ENCODE measurements at places on chromosomes 2 and 18.
A peak's percentile ranks its signal among the peaks of the same experiment; 100 is the strongest.

DNA sequence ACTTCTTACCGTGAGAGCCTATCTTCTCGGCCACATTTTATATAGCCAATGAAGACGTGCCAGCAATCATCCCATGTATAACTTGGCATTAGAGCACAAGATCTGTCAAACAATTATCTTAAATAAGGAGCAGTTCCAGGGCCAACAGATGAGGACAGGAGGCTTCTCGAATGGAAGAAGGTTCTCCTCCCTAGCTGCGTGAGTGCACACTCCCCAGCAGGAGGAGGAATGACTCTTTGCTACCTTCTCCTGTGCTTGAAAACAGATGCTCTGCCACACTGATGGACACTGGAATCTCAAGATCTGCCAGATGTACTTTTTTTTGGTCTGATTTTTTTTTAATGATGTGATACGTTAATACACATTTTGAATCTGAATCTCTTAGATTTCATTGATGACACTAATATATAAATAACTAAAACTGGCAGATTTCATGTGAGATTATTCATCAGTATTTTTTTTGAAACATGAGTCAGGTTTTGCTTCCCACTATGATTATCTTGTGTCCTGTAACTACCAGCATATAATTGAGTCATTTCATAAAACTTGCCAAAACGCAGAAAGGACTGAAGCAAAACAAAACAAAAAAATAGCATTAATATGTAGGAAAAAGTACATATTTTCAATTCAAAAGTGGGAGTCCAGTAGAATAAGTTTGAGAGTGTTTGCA lies 626 bp upstream of the VIT start:
- DNase-seq, result no peak

GRCh38 chr18:9405130-9405529 lies 70.2 kb upstream of the RALBP1 start:
- DNase-seq, result no peak

DNA sequence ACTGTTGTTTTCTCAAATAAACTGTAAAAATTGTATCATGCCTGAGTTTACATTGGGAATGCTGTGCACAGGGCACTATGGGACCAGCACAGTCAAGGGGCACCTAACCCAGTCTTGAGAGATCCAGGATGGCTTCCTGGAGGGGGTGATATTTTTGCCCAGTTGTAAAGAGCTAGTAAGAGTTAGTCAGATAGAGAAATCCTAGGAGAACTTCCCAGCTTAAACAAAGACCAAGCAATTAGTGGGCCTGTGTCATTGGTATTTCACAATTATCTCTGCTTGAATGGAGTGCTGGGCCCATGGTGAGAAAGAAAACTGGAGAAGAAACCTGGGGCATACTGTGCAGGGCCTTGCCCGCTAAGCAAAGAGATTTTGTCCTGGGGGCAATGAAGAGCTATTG lies 12.2 kb downstream of the XDH start:
- no peak for DNase-seq

- no peak for DNase-seq
These were observed 241.5 kb downstream of the SATB2 start for GRCh38 chr2:199216253-199216652.

- DNase-seq, result no peak
These were observed 495.1 kb upstream of the MYT1L start for GRCh38 chr2:2826209-2826551.

GRCh38 chr18:63646936-63647335 lies 2.9 kb upstream of the SERPINB4 start:
- DNase-seq, result no peak

- DNase-seq, result no peak
These were observed 37.2 kb downstream of the KYNU start for GRCh38 chr2:142914507-142915313.

DNA sequence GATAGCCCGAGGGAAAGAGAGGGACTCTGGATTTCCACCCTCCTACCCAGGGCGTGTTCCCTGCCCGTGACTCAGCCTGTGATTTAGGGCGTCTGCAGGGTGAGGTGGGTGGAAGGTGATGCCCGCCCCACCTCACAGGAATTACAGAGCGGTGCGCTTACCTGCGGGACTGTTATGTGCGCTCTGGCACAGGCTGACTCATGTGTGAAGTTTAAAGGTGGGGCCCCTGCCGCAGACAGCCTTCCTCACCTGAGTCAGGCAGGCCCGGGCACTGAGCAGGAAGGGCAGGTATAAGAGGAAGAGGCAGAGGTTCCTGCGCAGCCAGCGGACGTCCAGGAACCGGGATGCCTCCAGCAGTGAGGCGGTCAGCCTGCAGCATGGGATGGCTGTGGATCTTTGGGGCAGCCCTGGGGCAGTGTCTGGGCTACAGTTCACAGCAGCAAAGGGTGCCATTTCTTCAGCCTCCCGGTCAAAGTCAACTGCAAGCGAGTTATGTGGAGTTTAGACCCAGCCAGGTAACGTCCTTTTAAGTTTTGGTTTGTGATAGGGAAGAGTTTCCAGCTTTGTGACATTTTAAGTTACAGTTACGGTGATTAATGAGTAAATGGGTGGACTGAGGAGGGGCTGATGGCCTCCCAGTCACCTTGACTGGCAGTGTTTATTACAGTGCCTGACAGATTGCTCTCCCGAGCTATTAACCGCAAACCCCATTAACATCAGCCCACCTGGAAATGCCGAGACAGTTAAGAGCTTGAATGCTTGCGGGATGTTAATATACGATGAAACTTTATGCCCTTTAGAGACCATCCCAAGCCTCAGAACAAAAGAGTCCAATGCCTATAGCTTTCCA lies 141.6 kb upstream of the TTC39C start:
- DNase-seq, result no peak

DNA sequence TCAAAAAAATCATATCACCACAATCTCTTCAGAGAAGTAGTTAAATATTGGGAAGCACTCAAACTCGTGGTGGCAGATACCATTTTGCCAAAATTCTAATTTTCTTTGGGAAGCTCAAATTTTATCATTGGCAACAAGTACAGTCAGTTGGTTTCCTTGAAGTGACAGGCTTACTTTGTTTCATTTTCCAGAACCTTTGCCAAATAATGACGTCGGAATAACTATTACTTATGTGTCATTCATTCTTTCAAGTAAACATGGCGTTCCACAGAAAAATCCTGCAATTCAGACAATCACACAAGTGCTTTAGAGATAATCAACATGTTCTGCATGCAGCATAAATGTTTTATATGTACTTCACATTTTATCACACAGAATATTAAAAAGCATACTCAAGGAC lies 5.4 kb downstream of the TTLL4 start:
- no peak for DNase-seq

GRCh38 chr2:11080253-11081115 lies 74.8 kb upstream of the SLC66A3 start:
- DNase-seq, result no peak

DNA sequence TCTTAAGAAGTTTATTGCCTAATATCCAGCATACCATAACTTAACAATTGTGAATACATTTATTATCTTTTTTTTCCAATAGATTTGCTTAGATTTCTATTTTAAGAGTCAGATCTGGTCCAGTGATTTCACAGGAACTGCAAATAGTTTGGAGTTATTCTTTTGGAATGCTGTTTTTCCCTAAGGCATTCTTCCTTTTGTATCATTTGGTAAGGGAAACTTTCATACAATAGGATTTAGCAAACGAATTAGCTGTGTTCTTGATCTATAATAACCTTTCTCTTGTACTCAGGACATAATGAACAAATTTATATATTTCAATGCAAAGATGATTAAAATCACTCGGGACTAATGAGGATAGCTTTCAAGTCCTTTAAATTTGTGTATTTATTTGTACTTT lies 201.6 kb downstream of the ERBB4 start:
- DNase-seq, result no peak

- DNase-seq, result no peak
These were observed 49.9 kb downstream of the MTCL1 start for GRCh38 chr18:8754995-8755960.

DNA sequence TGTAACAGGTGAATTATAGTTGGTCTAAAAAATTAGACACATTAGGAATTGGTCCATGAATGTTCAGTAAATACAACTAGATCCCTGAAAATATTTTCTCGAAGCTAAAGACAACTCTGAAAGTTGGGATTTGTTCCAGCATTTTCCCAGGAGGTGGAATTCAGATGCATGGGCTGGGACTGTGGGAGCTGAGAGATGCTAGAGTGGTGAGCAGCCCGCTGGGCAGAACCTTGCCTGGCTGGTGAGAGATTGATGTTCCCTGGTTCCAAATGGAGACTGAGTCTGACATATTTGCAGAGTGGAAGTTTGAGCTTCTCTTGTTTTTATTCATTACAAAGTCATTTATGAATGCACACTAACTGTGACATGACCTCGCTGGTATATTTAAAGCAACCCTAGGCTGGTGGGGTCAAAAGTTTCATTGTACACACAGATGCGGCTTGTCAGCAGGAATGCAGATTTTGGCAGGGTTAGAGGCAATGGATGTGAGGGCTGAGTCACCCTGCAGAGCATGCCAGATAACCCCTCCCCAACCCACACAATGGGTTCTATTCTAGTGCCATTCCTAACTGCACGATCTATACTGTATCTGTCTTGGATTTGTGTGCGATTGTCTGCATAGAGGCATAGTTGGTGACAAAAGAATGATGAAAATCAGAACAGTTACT lies 23.5 kb upstream of the TMEM178A start:
- no peak for DNase-seq

GRCh38 chr2:152106464-152106863 lies 7.6 kb upstream of the CACNB4 start:
- no peak for DNase-seq

DNA sequence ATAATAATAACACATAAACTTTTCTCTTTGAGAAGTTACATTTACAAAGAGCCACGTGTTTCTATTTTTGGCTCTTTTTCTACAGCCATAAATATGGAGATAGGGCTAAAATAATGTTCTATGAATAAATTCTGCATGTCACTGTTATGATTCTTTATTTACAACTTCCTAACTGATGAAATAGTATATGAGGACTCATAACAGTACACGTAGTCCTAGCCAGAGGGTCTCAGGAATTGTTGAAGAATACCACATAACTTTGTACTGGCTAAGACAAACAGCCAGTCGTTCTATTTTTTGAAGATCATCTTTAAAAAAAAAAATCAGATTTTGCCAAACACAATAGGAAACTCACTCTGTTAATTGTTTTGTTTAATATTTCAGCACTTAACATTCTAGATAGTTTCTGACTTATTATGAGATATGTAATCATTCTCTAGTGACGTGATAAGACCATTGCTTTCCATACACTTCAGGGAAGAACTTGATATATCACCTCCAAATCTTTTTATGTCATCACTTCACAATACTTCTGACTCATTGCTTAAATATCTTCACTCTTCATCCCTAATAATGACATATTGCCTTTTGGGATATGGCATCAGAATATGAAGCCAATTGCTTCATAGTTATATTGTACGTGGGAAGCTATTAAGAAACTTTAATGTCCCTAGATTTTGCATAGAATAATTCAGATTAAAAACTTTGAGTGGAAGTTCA lies 256.1 kb downstream of the XIRP2 start:
- DNase-seq, result no peak

DNA sequence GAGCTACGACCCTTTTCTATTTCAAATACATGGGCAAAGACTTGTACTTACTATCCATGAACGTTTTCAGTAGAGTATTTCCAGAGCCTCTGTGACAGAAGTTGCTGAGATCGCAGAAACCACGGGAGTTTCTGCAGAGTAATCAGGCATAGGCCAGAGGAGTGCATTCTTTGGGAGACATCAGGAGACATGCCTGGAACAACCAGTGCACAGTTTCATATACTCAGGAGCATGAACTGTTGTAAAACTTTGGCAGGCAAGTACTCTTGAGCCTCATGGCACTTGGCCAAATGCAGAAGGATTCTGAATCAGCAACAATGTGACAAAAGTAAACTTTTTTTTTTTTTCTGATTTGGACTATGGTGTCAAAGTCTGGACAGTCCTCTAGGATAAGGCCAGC lies 307.1 kb downstream of the GRB14 start:
- peak; percentile 14 for DNase-seq

DNA sequence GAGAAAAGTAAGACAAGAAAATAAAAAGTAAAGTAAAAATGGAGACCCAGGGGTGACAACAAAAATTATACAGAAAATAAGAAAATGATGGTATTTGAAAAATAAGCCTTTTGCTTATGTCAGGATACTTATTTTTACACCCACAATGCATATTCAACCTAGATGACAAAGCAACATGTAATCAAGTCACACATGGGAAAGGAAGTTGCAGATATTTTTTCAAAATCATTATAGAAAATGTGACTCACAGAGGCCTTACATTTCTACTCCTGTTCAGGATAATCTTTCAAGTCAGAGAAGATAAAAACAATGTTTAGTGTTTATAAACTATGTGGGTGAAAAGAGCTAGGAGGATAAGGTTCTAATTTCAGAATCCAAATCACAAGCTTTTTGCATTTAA lies 275.3 kb upstream of the UBE2E3 start:
- no peak for DNase-seq

GRCh38 chr2:18247282-18248110 lies 313.0 kb downstream of the RDH14 start:
- peak; percentile 51 for DNase-seq

GRCh38 chr2:151786077-151786476 lies 42.1 kb downstream of the ARL5A start:
- no peak for DNase-seq

DNA sequence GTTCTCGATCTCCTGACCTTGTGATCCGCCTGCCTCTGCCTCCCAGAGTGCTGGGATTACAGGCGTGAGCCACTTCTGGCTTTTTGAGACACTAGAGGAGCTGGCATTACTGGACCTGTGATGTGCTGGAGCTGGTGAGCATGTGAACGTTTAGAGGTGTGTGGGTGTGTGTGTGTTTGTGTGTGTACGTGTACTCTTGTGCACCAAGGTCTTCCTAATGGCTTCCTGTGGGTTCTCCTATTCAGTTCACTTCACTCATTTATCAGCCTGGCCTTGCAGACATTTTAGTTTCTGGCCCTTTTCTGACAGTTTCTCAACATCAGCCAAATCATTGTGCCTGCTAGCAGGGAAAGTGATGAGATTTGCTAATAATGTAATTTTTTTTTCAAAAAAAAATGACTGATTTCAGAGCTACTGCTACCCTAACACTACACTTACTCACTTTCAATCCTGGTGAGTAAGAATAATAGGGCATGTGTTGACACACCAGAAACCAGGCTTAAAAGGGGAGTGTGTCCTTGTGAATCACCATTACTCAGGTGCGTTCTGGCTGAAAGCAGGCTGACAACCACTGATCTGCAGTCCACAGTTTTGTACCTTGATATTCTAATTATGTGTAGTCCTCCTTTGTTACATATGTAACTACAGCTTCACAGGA lies 41.0 kb upstream of the ACTR3 start:
- DNase-seq, result no peak

- no peak for DNase-seq
These were observed 48.1 kb upstream of the CD226 start for GRCh38 chr18:69995774-69996173.

DNA sequence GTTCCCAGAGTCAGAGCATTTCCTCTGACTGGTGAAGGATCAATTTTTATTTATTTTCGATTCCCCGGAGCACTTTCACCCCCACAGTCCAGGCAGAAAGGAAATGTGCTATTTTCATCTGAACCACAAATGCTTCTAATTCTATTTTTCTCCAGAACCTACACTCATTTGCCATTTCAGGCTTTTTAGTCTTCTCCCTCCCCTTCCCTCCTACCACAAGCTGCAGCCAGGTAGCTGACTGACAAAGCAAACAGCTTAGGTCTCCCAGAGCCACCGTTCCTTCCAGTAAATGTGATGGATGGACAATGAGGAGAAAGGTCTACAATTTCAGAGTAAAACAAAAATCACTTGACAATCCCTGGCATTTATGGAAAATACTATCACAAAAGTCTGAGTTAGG lies 76.9 kb downstream of the KLF7 start:
- peak; percentile 48 for DNase-seq

GRCh38 chr18:9557250-9557943 lies 57.0 kb downstream of the PPP4R1 start:
- DNase-seq, result no peak

- DNase-seq, result no peak
These were observed 129.3 kb downstream of the GLI2 start for GRCh38 chr2:120864981-120865380.
